ENCODE measurements at places on chromosomes 5 and 9. TPM values are rescaled to one million over a fixed set of nuclear protein-coding genes. Genes with fewer than 3 reads are reported as not detected.

GRCh38 chr9:24413651-24414050, 132.0 kb downstream of the IZUMO3 start:
- DNase-seq, result no peak
- no peaks in the 10 kb centered on the region for H3K36me3 ChIP-seq
- H3K27ac ChIP-seq, result no peak overlapping the region

DNA sequence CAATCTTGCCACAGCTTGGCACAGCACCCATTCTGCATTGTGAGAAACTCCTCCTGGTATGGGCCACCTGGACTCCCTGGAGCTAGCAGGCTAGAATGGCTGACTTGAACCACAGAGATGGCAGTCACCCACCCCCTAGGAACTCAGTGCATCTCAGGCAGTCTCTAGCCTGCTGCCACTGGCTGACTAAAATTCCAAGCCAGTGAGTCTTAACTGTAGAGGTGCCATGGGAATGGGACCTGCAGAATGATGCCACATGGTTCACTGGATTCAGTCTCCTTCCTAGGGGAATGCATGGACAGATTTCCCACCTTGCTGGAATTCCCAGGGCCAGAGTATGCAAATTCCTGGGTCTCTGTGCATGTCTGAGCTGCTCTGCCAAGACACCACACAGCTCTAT, 382.9 kb downstream of the MAN2A1 start:
- H3K4me1 ChIP-seq, result no peaks in the 10 kb centered on the region
- H3K27ac ChIP-seq, result no peak overlapping the region
- no peaks in the 10 kb centered on the region for H3K36me3 ChIP-seq
- DNase-seq, result no peak

GRCh38 chr9:95007226-95007869, 280.8 kb downstream of the AOPEP start:
- H3K27ac ChIP-seq, result no peak overlapping the region
- H3K36me3 ChIP-seq, result no peaks in the 10 kb centered on the region
- H3K4me3 ChIP-seq, result no peak overlapping the region
- H3K27me3 ChIP-seq, result no peaks in the 10 kb centered on the region

- no peaks in the 10 kb centered on the region for H3K27me3 ChIP-seq
- DNase-seq, result no peak
- no peaks in the 10 kb centered on the region for H3K4me1 ChIP-seq
- no peak overlapping the region for H3K27ac ChIP-seq
- H3K4me3 ChIP-seq, result no peak overlapping the region
These were observed 63.9 kb downstream of the FAM114A2 start for GRCh38 chr5:153974813-153975163.

GRCh38 chr5:173968154-173968797, 20.7 kb upstream of the C5orf47 start:
- H3K27ac ChIP-seq, result no peak overlapping the region
- H3K36me3 ChIP-seq, result no peaks in the 10 kb centered on the region
- no peaks in the 10 kb centered on the region for H3K27me3 ChIP-seq
- peaks cover 7% of the 10 kb centered on the region for H3K4me1 ChIP-seq

DNA sequence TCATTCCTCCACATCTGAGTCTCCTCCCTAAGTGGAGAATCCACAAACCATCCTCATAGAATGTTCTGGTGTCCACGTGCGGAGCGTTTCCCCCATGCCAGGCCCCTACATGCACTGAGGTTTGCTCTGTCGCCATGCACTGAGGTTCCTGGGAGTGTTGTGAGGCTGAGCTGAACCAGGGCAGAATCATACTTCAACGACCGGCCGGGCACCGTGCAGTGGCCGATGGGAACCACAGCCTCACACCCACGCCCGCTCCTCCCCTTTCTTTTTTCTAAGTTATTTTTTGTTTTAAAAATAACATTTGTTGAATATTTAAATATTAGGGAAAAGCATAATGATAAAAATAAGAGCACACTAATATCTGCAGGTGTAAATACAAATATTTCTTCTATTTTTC, 260.4 kb upstream of the IRX4 start:
- no peak overlapping the region for H3K4me3 ChIP-seq
- peaks cover 2% of the 10 kb centered on the region for H3K36me3 ChIP-seq
- no peaks in the 10 kb centered on the region for H3K4me1 ChIP-seq
- peak; percentile 14 for DNase-seq
- no peaks in the 10 kb centered on the region for H3K27me3 ChIP-seq

DNA sequence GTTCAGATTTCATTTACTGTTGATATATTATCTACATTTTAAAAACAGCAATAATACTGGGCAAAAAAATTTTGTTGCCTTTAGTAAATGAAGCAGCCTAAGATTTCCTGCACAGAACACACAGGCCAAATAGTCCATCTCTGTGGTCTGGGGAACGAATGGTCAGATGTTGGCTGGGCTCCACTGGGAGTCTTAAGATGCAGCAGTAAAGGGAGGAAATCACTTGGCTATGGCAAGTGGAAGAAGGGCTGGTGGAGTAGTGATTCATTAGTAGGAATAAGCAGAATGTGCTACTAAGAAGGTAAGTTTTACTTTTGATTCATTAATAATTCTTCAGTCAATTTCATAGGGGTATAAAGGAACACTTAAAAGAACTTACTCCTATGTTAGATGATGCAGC, 91.1 kb upstream of the ARRDC3 start:
- DNase-seq, result no peak
- H3K27me3 ChIP-seq, result no peaks in the 10 kb centered on the region
- no peak overlapping the region for H3K4me3 ChIP-seq
- H3K4me1 ChIP-seq, result no peaks in the 10 kb centered on the region

DNA sequence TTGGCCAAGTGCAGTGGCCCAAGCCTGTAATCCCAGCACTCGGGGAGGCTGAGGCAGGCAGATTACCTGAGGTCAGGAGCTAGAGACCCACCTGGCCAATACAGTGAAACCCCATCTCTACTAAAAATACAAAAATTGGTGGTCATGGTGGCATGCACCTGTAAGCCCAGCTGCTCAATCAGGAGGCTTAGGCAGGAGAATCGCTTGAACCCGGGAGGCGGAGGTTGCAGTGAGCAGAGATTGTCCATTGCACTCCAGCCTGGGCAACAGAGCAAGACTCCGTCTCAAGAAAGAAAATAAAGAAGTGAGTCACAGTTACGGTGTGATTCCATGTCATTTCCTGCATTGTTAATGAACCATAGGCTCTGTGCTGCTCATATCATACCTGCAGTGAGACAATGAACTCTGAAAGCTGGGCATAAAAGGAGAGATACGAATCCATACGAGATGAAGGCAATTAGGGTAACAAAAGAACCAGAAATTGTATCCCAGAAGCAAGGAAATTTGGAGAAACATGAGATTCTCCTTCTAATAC, 44.6 kb downstream of the TIMD4 start:
- H3K27me3 ChIP-seq, result 0 out of 2 replicates have a peak, but pooled peaks cover 2% of the 10 kb centered on the region
- H3K36me3 ChIP-seq, result peaks cover 2% of the 10 kb centered on the region
- no peak overlapping the region for H3K4me3 ChIP-seq
- peaks cover 13% of the 10 kb centered on the region for H3K4me1 ChIP-seq

GRCh38 chr9:128822407-128823042, 4.2 kb downstream of the ENDOG start:
- H3K36me3 ChIP-seq, result peaks cover 65% of the 10 kb centered on the region
- no peaks in the 10 kb centered on the region for H3K27me3 ChIP-seq
- no peak for DNase-seq
- H3K27ac ChIP-seq, result no peak overlapping the region
- H3K4me1 ChIP-seq, result no peaks in the 10 kb centered on the region

GRCh38 chr9:124054582-124055227, 43.1 kb downstream of the LHX2 start:
- H3K4me3 ChIP-seq, result no peak overlapping the region
- H3K4me1 ChIP-seq, result no peaks in the 10 kb centered on the region
- H3K27ac ChIP-seq, result no peak overlapping the region

- no peak overlapping the region for H3K27ac ChIP-seq
- no peaks in the 10 kb centered on the region for H3K4me1 ChIP-seq
- no peaks in the 10 kb centered on the region for H3K27me3 ChIP-seq
- no peak overlapping the region for H3K4me3 ChIP-seq
- H3K36me3 ChIP-seq, result peaks cover 4% of the 10 kb centered on the region
These were observed 29.3 kb upstream of the NDFIP1 start for GRCh38 chr5:142079306-142079721.

- DNase-seq, result no peak
- no peak overlapping the region for H3K4me3 ChIP-seq
- no peaks in the 10 kb centered on the region for H3K4me1 ChIP-seq
- peaks cover 57% of the 10 kb centered on the region for H3K36me3 ChIP-seq
These were observed 32.8 kb downstream of the SECISBP2 start for GRCh38 chr9:89350988-89351557.

GRCh38 chr9:26925609-26926008, 21.4 kb downstream of the PLAA start:
- DNase-seq, result no peak
- peaks cover 69% of the 10 kb centered on the region for H3K36me3 ChIP-seq
- no peaks in the 10 kb centered on the region for H3K4me1 ChIP-seq
- H3K27me3 ChIP-seq, result no peaks in the 10 kb centered on the region
- H3K27ac ChIP-seq, result no peak overlapping the region
- H3K4me3 ChIP-seq, result no peak overlapping the region

GRCh38 chr9:101235105-101235866, 149.5 kb downstream of the BAAT start:
- no peaks in the 10 kb centered on the region for H3K36me3 ChIP-seq
- no peaks in the 10 kb centered on the region for H3K27me3 ChIP-seq
- no peak overlapping the region for H3K4me3 ChIP-seq
- no peak overlapping the region for H3K27ac ChIP-seq
- DNase-seq, result no peak

- H3K36me3 ChIP-seq, result peaks cover 47% of the 10 kb centered on the region
- no peak overlapping the region for H3K4me3 ChIP-seq
- H3K27me3 ChIP-seq, result no peaks in the 10 kb centered on the region
- no peak overlapping the region for H3K27ac ChIP-seq
These were observed 15.6 kb downstream of the RIOK2 start for GRCh38 chr5:97167435-97167834.

DNA sequence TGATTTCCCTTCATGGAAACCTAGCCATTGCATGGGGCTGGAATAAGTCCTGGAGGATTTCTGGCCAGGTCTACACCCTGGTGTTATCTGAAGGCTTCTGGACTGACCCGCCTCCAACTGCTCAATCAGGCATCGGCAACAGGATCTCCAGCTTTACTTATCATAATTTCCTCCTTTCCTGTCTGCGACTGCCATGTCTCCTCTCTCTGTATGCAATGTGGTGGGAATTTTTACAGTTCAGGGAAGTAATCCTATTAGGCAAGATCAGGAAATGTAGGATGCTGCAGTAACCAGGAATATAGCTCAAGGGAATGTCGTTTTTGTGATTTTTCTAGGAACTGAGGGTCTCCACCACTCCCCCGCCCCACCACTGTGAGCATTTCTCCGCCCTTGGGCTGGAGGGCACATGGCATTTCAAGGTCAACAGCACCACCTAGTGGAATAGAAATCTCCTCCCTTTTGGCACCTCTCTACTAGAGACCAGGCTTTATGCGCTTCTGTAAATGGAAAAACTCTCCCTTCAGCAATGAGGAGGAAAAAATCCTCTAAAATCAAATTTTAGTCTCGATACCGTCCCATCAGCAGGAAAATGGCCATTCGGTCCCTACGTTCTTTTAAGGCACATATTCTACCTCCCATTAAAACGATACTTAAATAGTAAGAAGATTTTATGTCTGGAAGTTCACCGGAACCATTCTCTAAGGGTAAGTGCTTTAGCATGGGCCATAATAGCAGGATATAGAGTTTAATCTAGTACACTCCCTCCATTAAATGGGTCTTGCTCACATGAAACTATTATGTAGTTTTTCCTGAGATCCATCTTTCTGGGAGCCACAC, 93.0 kb downstream of the YTHDC2 start:
- peak; percentile 74 for DNase-seq
- H3K27ac ChIP-seq, result no peak overlapping the region
- no peaks in the 10 kb centered on the region for H3K27me3 ChIP-seq
- H3K4me1 ChIP-seq, result no peaks in the 10 kb centered on the region
- peaks cover 6% of the 10 kb centered on the region for H3K36me3 ChIP-seq
- no peak overlapping the region for H3K4me3 ChIP-seq

GRCh38 chr5:180862645-180863044, 1.6 kb upstream of the ZFP62 start:
- no peaks in the 10 kb centered on the region for H3K4me1 ChIP-seq
- H3K27me3 ChIP-seq, result no peaks in the 10 kb centered on the region
- peak; percentile 78 for DNase-seq

- peaks cover 54% of the 10 kb centered on the region for H3K36me3 ChIP-seq
- DNase-seq, result no peak
- no peak overlapping the region for H3K4me3 ChIP-seq
These were observed 15.2 kb upstream of the LHX3 start for GRCh38 chr9:136220017-136220729.

DNA sequence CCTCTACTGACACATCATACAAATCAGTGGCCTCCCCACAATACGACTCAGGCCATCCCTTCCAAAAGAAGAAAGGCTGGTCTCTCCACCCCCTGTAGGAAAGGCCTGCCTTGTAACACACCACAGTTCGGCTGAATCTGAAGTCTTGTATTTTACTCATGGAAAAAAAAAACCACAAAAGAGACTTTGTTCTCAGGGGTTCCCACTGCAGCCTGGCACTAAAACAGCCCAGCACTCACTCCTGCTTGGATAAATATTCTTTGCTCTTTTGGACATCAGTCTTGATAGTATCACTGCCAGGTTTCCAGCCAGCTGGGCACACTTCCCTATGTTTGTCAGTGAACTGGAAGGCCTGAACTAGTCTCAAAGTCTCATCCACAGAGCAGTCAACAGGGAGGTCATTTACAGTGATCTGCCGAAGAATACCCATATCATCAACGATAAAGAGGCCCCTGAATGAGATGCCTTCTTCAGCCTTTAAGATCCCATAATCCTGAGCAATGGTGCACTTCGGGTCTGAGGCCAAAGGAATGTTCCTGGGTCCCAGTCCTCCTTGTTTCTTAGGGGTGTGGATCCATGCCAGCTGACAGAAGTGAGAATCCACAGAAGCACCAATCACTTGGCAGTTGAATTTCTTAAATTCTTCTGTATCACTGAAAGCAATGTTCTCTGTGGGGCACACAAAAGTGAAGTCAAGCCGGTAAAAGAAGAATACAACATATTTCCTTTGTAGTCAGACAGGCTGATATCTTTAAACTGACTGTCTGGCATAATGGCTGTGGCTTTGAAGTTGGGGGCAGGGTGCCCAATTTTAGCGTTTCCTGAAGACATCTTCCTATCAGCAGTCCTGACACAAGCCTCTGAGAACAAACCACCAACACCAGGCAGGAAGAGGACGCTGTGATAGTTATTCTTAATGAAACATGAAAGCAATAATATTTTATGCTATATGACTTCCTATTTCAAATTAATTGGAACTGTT, 198.1 kb downstream of the LURAP1L start:
- H3K36me3 ChIP-seq, result no peaks in the 10 kb centered on the region
- H3K4me3 ChIP-seq, result no peak overlapping the region
- no peaks in the 10 kb centered on the region for H3K27me3 ChIP-seq
- no peak overlapping the region for H3K27ac ChIP-seq
- DNase-seq, result no peak

The PCDHA2 gene
- total RNA-seq, result 0.20 TPM

The ZNF879 gene
- total RNA-seq, result 6.4 TPM

The PCDHGC5 gene
- 0.66 TPM for total RNA-seq
